ENCODE measurements at places on chromosomes 4 and X.

DNA sequence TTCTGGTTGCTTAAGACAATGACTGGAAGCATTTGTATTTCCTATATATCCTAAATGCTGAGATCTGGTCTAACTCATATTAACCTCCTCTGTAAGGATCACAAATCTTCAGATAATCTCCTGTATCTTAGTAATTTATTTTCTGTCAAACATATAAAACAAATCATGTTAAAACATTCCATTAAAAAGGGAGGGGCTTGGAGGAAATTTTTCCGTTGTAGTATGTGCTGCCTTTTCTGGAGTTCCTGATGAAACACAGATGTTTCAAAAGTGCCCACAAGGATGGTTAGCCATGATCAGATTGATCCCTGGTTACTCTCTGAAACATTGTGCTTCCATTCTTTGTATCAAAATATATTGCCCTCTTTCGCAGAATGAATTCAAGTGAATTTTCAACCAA is 182.1 kb downstream of the TENM3 start:
- DNase-seq: no peak

DNA sequence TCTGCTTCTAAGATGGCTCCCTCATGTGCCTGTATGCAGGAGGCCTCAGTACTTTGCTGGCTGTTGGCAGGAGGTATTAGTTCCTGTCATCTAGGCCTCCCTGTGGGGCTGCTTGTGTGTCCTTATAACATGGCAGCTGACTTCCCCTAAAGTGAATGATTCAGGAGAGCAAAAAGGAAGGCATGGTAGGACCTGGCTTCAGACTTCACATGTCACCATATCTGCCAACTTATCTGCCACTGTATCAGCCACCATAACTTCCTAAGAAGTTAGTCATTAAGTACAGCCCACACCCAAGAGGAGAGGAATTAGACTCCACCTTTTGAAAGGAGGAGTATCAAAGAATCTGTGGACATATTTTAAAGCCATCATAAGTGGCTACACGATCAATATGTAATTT is 122.5 kb downstream of the UCHL1 start:
- no peak for DNase-seq

DNA sequence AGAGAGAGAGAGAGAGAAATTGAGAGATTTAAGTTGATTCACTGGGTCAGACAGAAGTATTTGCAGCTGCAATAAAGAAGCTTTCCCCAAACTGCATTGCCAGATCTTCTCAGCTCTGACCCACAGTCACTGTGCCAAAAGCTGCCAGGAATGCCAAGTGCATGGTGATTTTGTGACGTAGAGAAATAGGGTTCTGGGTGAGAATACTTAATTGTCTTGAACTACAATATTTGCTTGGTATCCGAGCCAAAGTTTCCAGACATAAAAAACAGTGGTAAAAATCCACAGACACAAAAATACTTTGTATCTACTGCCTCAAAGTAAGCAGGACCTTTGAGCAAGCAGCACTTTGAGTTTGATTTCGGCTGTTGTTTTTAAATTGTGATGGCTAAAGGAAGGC is 331.1 kb downstream of the GRID2 start:
- no peak for DNase-seq

GRCh38 chr4:75584067-75584466 is 28.2 kb downstream of the ODAPH start:
- DNase-seq: no peak

DNA sequence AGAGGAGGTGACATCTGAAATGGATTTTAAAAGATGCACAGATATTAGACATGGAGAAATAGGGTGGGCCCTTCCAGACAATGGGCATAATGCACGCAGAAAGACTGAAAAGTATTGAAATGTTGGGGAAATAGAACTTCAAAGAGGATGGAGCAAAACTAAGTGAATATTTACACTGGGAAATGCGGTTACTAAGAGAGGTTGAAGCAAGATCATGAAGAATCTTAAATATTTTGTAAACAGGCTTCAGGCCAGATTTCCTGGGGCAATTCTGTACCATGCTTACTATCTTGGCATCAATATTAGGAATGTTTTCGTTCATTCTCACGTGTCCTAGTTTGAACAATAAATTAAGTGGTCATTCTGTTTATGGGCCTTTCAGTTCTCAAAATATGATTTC is 216.3 kb downstream of the ADAMTS3 start:
- DNase-seq: no peak

- no peak for DNase-seq
These were observed 604.3 kb downstream of the PACRGL start for GRCh38 chr4:21304540-21304887.

GRCh38 chr4:53929955-53930798 is 134.2 kb downstream of the CHIC2 start:
- DNase-seq: peak; percentile 8

- DNase-seq: no peak
These were observed 373.1 kb downstream of the PPARGC1A start for GRCh38 chr4:23516716-23517115.

DNA sequence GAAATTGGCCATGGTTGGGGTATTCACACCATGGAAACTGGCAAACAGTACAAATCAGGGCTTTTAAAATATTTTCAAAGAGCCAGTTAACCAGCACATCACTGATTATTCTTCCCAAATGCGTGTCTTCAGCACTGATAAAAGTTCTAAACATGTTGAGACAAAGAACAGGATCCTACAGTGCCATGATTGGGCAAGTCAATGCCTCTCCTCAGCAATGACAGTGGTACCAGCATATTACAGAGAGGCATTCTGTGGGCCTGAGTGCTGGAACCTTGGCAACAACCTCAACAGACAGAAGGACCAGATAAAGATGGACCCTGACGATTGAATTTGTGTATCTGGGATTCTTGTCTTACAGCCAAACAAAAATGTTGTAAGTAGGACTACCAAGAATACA is 108.9 kb downstream of the EFHC2 start:
- no peak for DNase-seq
